ENCODE measurements at places on chromosomes 3 and 15. TPM values are rescaled to one million over a fixed set of nuclear protein-coding genes. Genes with fewer than 3 reads are reported as not detected.

DNA sequence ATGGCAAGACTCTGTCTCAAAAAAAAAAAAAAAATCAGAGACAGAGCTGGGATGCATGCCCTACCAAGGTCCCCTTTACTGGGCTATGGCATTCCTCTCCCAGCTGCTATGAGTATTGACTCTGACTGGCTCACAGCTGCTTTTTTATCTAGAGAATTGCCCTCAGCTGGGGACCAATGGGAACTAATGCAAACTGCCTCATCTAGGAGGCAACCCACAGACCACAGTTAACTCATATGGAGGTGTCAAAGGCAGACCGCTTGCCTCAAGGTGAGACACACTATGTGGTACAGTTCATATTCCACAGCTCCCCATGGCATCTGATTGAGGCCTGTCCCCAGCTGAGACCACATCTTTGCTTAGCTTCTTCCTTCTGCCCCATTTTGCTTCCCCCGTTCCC is 183.5 kb upstream of the EOMES start:
- no peak overlapping the region for H3K4me3 ChIP-seq
- no peak for DNase-seq
- no peaks in the 10 kb centered on the region for H3K36me3 ChIP-seq
- no peaks in the 10 kb centered on the region for H3K27me3 ChIP-seq

DNA sequence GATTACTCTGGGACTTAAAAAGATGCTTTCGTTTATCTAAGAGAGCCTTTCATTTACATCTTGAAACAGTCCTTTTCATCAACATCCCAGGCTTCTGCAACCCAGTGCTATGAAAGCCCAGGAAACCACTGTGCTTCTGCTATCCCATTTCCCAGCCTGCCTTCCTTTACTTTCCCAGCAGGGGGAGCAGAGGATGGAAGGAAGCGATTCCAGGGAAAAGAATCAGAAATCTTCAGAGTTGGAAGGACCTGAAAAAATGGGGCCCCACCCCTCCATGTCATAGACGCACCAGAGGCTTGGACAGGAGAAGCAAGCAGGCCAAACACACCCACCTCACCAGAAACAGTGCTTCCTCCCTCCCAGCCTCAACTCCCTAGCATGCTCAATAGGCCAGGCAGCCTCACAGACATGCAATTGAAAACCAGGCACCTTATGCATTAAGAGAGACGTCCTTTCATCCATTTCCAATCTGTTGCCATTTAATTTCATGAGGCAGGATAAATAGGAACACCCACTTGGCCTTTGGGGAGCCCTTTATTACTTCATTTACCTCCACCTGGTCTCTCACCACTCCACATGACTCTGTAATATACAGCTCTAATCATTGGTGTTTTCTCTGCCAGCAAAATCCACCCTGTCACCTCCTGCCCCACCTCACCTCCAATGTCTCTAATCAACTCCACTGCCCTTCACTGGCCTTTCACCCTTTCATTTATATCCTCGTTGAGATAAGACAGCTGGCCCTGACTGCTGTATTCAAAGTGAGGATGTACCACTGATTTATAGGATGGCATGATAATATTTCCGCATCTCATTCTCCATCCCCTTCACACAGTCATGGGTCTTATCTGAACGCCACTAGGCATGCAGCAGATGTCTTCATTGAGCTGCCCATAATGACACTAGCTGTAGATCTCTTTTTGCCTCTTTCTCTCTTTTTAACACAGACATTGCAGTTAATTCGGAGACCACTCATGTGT is 583.9 kb downstream of the NTRK3 start:
- DNase-seq = no peak
- no peaks in the 10 kb centered on the region for H3K36me3 ChIP-seq
- no peak overlapping the region for H3K27ac ChIP-seq
- peaks cover 6% of the 10 kb centered on the region for H3K4me1 ChIP-seq
- peaks cover 28% of the 10 kb centered on the region for H3K27me3 ChIP-seq

- no peaks in the 10 kb centered on the region for H3K27me3 ChIP-seq
- DNase-seq = no peak
- no peak overlapping the region for H3K4me3 ChIP-seq
- H3K27ac ChIP-seq = no peak overlapping the region
- no peaks in the 10 kb centered on the region for H3K4me1 ChIP-seq
Measured at GRCh38 chr3:192039593-192039992, 578.6 kb downstream of the PYDC2 start.

The BRPF1 gene
- 22.6 TPM for total RNA-seq

Measured in type B pancreatic cell (in vitro differentiated cells).